ENCODE measurements at places on chromosomes 7 and 10.

- no peak for DNase-seq
These were observed 220.6 kb downstream of the ARHGAP12 start for GRCh38 chr10:31708046-31708445.

GRCh38 chr10:12195281-12195602 is 449 bp downstream of the NUDT5 start:
- DNase-seq = no peak

GRCh38 chr10:69914398-69915214 is 112.9 kb downstream of the COL13A1 start:
- peak; percentile 61 for DNase-seq

GRCh38 chr10:48929413-48929990 is 10.1 kb downstream of the LRRC18 start:
- no peak for DNase-seq

DNA sequence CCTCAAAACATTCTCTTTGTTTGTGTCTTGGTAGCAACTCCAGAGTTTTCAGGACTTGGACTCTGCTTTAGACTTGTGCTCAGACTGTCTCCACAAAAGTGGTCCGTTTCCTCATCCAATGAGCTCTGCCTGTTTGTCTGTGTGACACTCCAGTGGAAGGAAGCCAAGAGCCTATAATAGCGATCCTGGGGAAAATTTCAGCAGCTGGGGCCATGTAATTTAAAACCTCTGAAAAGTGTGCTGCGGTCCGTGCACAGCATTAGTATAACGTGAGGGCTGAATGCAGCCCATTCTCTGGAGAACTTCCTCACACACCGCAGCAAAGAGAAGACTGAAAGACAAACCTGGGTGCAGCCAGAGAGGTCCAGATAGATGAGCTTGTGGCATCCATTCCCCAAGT is at the start of gene LRRC17:
Gene LRRC17 (plus strand): TSS at position 259 of the 400 bp plus-strand sequence. CDS start 20,914 bp downstream, outside the sequence.
- DNase-seq = no peak

DNA sequence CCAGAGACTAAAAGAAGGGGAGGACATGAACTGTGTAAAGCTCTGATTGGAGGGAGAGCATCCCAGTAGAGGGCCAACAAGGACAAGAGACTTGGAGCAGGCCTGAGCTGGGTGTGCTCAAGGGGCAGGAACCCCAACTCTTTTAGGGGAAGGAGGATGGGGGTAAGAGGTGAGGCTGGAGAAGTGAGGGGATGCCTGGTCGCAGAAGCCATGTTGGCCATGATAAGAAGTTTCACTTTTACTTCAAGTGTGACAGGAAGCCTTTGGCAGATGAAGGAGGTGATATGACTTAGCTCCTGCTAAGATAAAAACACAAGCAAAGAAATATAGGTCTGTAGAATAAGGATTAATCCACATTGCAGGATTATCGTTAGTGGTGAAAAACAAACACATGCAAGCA is 208.3 kb downstream of the JAZF1 start:
- DNase-seq = no peak

GRCh38 chr7:94129443-94130140 is 125.4 kb upstream of the BET1 start:
- no peak for DNase-seq

- no peak for DNase-seq
These were observed 293.6 kb downstream of the CSTF2T start for GRCh38 chr10:51405580-51406351.

GRCh38 chr10:104300736-104301292 is 31.8 kb downstream of the GSTO2 start:
- DNase-seq = peak; percentile 66

DNA sequence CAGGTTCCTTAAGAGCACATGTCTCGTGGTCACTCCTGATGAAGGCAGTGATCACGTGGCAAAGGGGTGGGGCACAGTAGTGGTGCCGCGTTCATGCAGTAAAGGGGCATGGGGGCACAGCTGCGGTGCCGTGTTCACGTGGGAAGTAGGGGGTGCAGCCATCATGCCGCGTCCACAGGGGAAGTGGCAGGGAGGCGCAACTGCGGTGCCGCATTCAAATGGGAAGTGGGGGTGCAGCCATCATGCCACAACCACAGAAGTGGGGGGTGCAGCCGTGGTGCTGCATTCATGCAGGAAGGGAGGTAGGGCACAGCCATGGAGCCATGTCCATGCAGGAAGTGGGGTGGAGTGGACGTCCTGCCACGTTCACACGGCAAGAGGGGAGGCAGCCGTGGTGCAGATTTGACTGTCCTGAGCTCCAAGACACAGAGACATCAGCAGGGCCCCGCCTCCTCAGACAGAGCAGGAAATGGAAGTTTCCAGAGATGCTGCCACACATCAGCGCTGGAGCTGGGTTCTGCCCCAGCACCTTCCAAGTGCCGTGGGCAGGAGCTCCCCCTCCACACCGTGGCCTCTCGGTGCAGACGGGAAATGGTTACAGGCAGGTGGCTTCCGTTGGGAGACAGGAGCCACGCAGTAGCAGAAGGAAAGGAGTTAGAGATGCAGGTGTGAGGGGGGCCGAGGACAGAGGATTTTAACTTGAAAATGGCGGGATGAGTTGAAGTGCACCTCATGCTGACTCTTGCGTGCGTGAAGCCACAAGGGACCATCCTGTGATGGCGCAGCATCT is 95.0 kb upstream of the DDC start:
- no peak for DNase-seq

GRCh38 chr7:113408999-113409398 is 290.6 kb upstream of the SMIM30 start:
- DNase-seq = no peak

- no peak for DNase-seq
These were observed 37.6 kb downstream of the KCNH2 start for GRCh38 chr7:150940431-150941102.

DNA sequence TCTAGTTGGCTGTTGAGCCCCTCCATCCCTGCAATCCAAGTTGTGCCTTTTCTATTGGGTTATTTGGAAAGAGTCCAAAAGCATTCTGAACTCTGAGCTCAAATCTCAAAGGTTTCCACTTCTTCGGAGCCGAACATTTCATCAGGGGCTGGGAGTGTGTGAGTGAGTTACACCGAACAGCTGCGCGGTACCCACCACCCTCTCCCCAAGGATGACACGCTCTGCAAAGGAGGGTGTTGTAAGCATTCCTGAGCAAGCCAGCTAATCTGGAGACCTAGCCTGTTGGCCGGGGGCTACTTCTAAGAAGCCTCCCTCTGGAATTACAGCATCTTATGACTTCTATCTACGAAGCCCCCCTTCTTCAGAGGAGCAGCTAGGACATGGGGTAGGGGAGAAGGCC is 270.5 kb downstream of the CREB5 start:
- DNase-seq = no peak
